HepG2 (cell line): ENCODE measurements at places on chromosomes 6 and 20. TPM values are rescaled to one million over a fixed set of nuclear protein-coding genes. Genes with fewer than 3 reads are reported as not detected.

CD93 gene
- total RNA-seq, result not detected in 2 replicates

- no peaks in the 10 kb centered on the region for H3K4me1 ChIP-seq
- H3K27ac ChIP-seq, result no peak overlapping the region
- DNase-seq, result no peak
- H3K4me3 ChIP-seq, result no peak overlapping the region
- peaks cover 55% of the 10 kb centered on the region for H3K36me3 ChIP-seq
Observed at GRCh38 chr6:116586738-116587137, 15.4 kb downstream of the RWDD1 start.

- H3K4me1 ChIP-seq, result no peaks in the 10 kb centered on the region
- no peaks in the 10 kb centered on the region for H3K27me3 ChIP-seq
- H3K36me3 ChIP-seq, result no peaks in the 10 kb centered on the region
- DNase-seq, result no peak
- no peak overlapping the region for H3K27ac ChIP-seq
- H3K4me3 ChIP-seq, result no peak overlapping the region
Observed at GRCh38 chr6:25312703-25313102, 33.5 kb downstream of the CARMIL1 start.

- DNase-seq, result no peak
- H3K4me1 ChIP-seq, result no peaks in the 10 kb centered on the region
- no peak overlapping the region for H3K4me3 ChIP-seq
- H3K27ac ChIP-seq, result no peak overlapping the region
- H3K36me3 ChIP-seq, result no peaks in the 10 kb centered on the region
- peaks cover 85% of the 10 kb centered on the region for H3K27me3 ChIP-seq
Observed at GRCh38 chr6:34102099-34102656, 43.7 kb downstream of the GRM4 start.

- no peak overlapping the region for H3K4me3 ChIP-seq
- no peak overlapping the region for H3K27ac ChIP-seq
- no peaks in the 10 kb centered on the region for H3K27me3 ChIP-seq
- peak; percentile 15 for DNase-seq
- H3K36me3 ChIP-seq, result no peaks in the 10 kb centered on the region
Observed at GRCh38 chr6:139625998-139626975, 251.8 kb upstream of the CITED2 start.

DNA sequence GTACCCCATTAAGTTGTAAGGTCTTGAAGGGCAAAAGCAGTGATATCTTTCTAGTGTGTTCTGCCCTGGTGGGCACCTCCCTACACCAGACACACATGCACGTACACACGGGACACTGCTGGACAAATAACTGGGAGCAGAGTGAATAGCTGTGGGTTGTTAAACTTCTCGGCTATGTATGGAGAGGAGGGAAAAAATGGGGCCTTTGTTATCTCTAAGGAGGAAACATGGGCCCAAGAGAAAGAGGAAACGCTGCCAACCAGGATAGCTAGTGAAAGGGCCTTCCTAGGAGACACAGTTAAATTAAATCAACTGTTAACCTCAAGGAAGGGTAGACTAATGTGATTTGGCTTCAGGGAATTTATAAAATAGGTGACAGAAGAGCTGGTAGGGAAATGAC lies 169.7 kb downstream of the MYLK4 start:
- DNase-seq, result no peak
- H3K4me3 ChIP-seq, result no peak overlapping the region
- no peaks in the 10 kb centered on the region for H3K27me3 ChIP-seq
- no peak overlapping the region for H3K27ac ChIP-seq
- no peaks in the 10 kb centered on the region for H3K36me3 ChIP-seq

GRM1 gene
- 0.09 TPM in 1 of 2 replicates, not detected in the other for total RNA-seq

- H3K4me1 ChIP-seq, result peaks cover 49% of the 10 kb centered on the region
- H3K4me3 ChIP-seq, result no peak overlapping the region
- H3K27ac ChIP-seq, result no peak overlapping the region
- DNase-seq, result peak; percentile 55
- no peaks in the 10 kb centered on the region for H3K27me3 ChIP-seq
Observed at GRCh38 chr20:8389381-8390036, 257.4 kb downstream of the PLCB1 start.

DNA sequence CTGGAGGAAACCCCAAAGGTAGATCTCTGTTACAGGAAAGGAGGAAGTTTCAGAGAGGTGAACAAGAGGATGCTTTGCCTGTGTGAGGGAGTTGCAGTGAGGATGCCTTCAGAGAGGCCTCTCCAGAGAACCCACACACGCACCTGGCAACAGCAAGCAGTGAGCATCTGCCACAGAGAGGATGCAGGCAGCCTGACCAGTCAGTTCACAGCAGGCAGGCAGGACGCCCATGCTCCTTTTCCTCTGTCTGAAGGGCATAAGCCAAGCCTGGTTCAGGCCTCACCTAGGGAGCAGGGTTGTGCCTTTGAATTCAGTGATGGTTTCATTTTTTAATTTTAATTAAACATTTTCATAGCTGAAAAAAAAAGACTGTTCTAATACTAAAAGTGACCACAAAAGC lies 346.0 kb upstream of the MARCKS start:
- no peaks in the 10 kb centered on the region for H3K27me3 ChIP-seq
- no peaks in the 10 kb centered on the region for H3K4me1 ChIP-seq
- H3K4me3 ChIP-seq, result no peak overlapping the region
- no peaks in the 10 kb centered on the region for H3K36me3 ChIP-seq
- no peak overlapping the region for H3K27ac ChIP-seq

DNA sequence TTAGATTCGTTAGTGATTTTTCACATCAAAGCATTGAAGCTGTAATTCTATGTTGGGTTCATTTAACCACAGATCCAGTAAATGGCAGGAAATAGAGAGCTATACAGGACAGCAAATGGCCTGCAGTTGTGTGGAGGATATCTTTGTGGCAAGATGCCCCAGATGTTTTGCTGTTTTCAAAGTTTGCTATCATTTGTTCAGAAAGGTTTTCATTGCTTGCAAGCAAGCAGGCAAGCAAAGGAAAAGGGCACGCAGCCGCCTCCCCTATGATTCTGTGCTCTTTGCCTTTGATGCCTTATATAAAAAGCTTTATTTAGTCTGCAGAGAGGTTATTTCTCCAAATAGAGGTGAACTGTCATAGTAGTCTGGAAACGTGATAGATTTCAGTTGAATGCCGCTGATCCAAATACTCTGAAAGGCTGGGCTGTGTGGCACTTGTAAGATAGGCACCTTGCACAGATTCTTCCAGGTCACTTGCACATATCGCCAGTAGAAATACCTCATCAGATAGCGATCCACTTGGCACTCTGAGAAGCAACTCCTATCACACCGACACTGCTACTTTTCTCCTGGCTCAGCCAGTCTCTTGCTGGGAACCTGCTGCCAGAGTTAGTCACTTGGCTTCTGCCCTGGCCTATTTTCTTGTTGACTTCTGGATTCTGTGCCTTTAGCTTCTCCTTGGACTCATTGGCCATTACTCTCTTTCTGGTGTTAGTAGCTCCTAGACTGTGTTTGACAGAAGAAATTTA lies 66.4 kb downstream of the UTRN start:
- H3K4me3 ChIP-seq, result no peak overlapping the region
- H3K27ac ChIP-seq, result peak overlapping the region; percentile 6
- H3K4me1 ChIP-seq, result peaks cover 66% of the 10 kb centered on the region
- H3K36me3 ChIP-seq, result peaks cover 8% of the 10 kb centered on the region; the same call in 2 of the 3 replicates
- no peak for DNase-seq

SYTL3 gene
- 0.11 and 0.17 TPM in 2 replicates for total RNA-seq

C20orf204 gene
- total RNA-seq, result 36.8 and 80.0 TPM in 2 replicates

- H3K27me3 ChIP-seq, result no peaks in the 10 kb centered on the region
- DNase-seq, result peak; percentile 47
- no peak overlapping the region for H3K4me3 ChIP-seq
- no peak overlapping the region for H3K27ac ChIP-seq
- no peaks in the 10 kb centered on the region for H3K4me1 ChIP-seq
Observed at GRCh38 chr20:38790200-38791053, 15.1 kb upstream of the PPP1R16B start.

FAM135A gene
- 26.9 and 32.9 TPM in 2 replicates for total RNA-seq

- H3K4me3 ChIP-seq, result no peak overlapping the region
- H3K4me1 ChIP-seq, result no peaks in the 10 kb centered on the region
- H3K36me3 ChIP-seq, result no peaks in the 10 kb centered on the region
Observed at GRCh38 chr20:40422656-40423055, 266.4 kb downstream of the MAFB start.

- H3K36me3 ChIP-seq, result no peaks in the 10 kb centered on the region
- H3K4me1 ChIP-seq, result peaks cover 12% of the 10 kb centered on the region
- peak; percentile 13 for DNase-seq
- no peak overlapping the region for H3K4me3 ChIP-seq
Observed at GRCh38 chr6:162478192-162478671, 249.3 kb downstream of the PRKN start.
